Stimulated activated CD4-positive, alpha-beta T cell treated with anti-CD3 and anti-CD28 coated beads, TNF-alpha, amount 100 ng/mL, for 4 hours (primary cell): ENCODE measurements at places on chromosomes 2 and 18.

DNA sequence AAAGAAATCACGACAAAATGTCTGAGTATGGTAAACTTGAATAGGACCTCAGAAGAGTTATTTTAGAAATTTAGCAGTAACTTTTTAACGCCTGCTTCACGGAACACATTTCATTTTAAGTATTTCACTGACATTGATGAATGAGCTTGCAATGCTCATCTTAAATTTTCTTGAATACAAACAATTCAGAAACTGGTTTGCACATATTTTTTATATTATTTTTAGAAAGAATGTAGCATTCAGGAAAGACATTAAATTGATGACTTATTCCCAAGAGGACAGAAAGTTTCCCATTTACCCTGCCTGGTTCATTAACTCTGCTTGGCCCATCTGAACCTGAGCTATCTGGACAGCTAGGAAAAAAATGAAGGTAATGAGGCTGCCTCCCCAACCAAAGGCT, 89.3 kb downstream of the MBD2 start:
- no peak for DNase-seq

DNA sequence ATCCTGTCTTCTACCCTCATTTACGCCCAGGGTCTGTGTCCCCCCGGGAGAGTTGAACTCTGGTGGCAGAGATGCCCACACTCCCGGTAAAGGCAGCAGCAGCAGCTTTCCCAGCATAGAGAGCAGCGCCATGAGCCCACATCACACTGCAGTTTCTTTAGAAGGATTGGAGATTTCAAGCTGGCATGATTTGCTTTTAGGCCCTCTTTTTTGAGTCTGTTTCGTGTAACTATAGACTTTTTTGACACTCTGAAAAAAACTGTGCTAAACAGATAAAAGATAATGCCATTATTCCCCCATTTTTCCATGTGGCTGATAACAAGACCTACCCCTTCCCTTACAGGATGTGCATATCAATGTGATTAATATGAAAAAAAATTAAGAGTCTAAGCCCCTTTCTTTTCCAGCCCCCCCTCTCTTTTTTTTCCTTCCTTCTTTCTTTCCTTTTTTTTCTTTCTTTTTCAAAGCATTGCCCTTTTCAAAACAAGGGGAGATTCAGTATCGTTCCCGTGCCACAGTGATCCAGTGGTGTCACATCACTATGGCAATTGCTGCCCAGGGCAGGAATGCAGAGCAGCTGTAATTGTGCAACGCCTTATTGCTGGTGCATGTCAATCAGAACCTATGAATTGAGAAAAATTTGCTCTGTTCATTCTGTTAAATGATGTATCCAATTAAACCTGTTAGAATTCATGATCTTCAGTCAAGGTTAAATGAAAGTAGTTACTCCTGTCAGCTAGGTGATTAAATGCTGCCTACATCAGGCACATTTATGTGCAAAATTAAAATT, 104.5 kb downstream of the CDCA7 start:
- no peak for DNase-seq

- DNase-seq, result no peak
Measured at GRCh38 chr2:162382278-162382677, 38.3 kb downstream of the GCA start.

DNA sequence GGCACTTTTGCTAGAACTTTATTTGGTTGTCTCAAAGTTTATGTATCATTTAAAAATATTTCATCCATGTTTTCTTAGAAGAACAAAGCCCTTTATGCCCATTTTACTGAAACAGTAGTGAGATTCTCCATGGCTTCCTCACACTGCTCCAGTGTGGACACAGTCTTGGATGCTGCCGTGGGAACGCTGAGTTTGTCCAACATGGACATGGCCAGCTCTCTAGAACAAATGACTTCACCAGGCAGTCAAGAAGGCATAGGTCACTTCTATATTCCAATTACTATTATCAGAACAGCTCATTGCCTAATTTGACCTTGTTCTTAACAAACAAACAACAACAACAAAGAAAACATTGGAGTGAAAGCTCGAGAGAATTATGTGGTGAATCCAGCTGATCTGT, 414.1 kb upstream of the ID2 start:
- DNase-seq, result no peak

GRCh38 chr2:240557808-240558207, at the start of gene ANKMY1:
Gene ANKMY1 (minus strand): TSS chr2:240557988. CDS start chr2:240557335, 653 bp downstream.
- no peak for DNase-seq

GRCh38 chr2:238916176-238916874, 68.4 kb downstream of the TWIST2 start:
- no peak for DNase-seq

DNA sequence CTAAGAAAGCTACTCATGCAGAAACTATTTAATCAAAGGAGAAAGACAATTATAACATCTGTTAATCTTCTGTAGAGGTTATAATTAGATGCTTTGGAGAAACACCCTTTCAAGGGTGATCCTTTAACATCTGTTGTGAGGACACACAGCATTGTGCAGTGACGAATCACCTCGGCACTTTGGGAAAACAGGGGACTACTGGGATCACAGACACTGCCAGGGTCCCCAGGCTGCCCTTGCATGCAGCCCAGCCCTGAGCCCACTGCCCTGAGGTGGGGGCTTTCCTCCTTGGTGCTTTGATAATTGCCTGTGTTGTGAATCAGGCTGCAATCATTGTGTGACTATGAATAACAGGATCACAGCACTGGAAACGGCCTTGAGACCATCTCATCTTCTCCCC, 10.6 kb downstream of the NCKAP5 start:
- DNase-seq, result no peak

GRCh38 chr2:144550911-144551310, 31.0 kb upstream of the ZEB2 start:
- no peak for DNase-seq

GRCh38 chr2:12397854-12398253, 318.9 kb upstream of the TRIB2 start:
- DNase-seq, result no peak

DNA sequence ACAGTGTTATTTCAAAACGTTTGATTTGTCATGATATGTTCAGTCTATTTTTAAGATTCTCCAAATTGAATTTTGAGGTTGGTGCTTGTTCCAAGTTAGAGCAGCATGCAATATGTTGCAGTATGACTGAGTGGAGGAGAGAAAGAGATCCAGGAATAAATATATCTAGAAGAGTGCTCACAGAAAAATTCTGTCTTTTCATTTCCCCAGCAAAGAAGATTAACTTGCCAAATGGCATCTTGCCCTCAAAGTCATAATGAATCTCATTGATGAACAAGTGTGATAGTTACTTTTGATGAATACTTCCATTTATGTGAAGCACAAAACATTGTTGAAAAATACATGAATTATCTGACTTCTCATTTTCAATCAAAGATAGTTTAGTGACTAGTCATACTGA, 95.9 kb downstream of the KCNJ3 start:
- DNase-seq, result no peak

DNA sequence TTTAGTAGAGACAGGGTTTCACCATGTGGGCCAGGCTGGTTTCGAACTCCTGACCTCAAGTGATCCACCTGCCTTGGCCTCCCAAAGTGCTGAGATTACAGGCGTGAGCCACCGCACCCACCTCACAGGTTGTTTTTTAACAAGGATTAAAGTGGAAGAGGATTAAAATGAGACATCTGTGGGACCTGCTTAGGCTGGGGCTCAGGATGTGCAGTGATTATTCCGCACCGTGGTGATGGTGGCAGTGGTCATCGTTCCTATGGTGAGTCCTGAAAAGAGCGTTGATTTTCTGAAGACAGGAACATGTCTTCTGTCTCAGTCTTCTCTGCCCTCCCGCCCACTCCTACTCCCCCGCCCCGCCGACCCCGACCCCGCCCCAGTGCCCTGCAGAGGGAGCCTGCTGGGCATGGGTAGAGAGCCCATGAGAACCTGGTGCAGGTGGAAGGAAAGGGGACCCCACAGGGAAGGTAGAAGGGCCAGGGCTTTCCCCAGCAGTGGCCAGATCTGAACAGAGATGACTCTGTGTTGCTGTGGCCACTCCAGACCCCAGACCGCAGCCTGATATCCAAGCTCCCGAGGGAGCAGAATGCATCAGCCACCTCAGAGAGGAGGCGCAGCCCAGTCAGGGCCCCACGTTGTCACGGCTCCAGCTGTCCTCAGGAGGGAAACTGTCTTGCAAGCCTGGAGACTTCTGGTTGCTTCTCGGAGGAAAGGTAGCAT, 34.5 kb upstream of the FOSL2 start:
- DNase-seq, result no peak

DNA sequence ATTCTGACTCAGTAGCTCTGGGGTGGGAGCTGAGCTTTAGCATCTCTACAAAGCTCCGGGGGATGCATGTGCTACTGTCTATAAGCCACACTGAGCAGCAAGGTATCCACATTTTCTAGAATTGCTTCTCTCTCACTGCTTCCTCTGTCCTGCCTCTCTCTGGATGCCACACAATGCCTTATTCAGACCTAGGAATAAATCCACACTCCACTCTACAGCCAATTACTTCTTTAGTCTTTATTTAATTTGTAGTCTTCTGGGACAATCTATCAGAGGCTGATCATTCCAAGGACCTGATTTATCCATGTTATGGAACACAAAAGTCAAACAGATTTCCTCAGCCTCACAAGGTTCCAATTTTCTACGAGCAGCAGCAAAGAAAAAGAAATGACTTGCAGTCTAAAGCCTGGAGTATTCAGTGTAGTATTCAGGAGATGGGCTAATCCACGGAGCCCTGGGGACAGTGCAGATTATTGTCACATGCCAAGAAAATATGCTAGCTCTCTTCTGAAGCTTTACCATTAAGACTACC, 4.4 kb downstream of the BCL2 start:
- no peak for DNase-seq

GRCh38 chr18:44700652-44701051, 20.0 kb downstream of the SETBP1 start:
- DNase-seq, result no peak

GRCh38 chr18:41449612-41450011, 505.4 kb upstream of the PIK3C3 start:
- DNase-seq, result no peak

- DNase-seq, result no peak
Measured at GRCh38 chr2:137928547-137929518, 35.4 kb upstream of the HNMT start.

DNA sequence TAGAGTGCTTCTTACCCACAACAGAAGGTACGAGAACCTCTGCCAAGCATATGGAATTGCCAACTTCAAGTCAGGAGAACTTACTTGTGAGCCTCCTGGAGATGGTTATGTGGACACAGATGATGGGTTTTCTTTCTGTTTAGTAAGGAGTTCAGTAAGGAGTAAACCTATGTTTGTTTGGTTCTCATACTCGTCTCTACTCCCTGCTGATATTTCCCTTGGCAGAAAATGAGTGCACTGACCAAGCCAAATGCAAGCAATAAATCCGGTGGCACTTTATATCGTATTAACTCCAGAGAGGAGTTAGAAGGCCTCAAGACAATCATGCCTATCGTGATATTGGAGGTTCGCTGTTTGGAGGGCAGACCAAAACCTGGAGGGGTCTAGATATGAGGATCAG, 83.2 kb upstream of the CYP1B1 start:
- DNase-seq, result no peak

DNA sequence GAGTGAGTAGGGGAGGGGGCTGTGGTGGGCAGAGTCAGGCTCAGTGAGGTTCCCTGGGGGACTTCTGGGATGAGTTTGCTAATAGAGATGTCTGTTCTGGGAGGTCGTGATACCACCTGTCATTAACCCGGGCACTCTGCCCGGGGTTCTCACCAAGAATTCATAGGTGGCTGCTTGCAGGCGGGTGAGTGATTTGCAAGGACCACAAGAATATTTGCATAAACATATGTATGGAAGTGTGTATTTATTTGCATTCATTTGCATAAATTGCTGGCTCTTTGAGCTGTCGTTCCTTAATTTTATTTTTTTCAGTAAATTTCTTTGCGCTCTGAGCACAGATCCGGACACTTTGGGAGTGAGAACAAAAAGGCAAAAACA, 260.0 kb downstream of the ATAD2B start:
- DNase-seq, result no peak

DNA sequence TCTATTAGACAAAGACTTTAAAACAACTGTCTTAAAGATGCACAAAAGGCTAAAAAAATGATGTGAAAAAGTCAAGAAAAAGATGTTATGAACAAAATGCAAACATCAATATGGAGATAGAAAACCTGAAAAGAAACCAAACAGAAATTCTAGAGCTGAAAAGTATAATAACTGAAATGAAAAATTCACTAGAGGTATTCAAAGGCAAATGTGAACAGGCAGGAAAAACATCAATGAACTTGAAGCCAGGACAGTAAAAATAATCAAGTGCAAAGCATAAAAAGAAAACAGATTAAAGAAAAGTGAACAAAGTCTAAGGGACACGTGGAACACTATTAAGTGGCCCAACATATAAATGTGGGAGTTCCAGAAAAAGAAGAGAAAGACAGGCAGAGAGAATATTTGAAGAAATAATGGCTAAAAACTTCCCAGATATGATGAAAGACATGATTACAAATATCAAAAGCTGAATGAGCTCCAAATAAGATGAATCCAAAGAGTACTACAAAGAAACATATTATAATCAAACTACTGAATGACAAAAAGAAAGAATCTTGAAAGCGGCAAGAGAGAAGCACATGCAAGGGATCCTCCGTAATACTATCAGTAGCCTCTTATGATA, 57.5 kb downstream of the KANSL1L start:
- no peak for DNase-seq
